Mesothelial cell of epicardium (in vitro differentiated cells): ENCODE measurements at places on chromosomes 5 and 9. TPM values are rescaled to one million over a fixed set of nuclear protein-coding genes. Genes with fewer than 3 reads are reported as not detected.
A peak's percentile ranks its signal among the peaks of the same experiment; 100 is the strongest.

The SLC9A3 gene
- 1.9 to 2.4 TPM (median 2.3 TPM) in 3 replicates for total RNA-seq

DNA sequence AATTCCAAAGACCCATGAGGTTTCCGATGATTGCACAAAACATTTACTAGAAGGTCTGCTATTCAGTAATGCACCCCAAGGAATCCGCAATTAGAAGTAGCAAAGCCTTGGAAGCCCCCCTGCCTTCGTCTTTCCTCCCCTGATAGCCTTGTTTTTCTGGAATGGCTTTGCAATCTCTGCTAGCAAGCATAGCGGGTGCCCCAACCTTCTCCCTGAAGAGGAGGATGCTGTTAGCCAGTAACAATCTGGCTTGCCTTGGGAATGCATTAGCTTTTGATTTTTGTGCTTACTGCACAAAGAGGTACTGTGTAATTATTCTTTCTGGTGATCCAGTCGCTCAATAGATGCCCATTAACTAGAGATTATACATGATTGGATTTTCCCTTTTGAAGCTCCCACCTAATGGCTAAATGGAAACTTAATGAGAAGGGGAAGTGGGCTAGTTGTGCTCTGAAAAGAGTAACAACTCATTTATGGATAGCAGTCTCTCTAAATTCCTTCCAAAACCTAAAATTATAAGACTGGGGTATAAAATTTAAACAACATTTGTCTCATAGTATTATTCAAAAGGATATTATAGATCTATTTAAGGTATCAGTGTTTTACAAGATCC, 91.6 kb downstream of the FBXW11 start:
- no peak for DNase-seq

DNA sequence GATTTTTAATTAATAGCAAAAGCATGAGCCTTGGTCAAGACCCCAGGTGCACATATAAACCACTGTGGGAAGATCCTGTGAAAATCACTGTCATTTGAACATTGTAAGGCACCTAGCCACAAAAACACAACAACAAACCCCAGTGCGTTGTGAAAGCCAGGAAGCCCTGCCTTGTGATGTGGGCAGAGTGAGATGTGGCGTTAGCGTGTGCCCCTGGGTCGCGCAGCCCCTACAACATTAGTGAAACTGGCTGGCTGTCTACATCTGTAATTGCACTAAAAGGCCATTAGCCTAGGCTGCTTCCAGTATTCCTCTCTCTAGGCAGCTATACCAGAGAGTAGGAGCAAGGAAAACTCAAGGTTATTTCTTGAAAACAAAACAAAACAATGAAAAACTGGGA, 21.1 kb upstream of the PDZD2 start:
- DNase-seq = no peak

- DNase-seq = no peak
Measured at GRCh38 chr9:75483636-75484035, 395.3 kb downstream of the OSTF1 start.

DNA sequence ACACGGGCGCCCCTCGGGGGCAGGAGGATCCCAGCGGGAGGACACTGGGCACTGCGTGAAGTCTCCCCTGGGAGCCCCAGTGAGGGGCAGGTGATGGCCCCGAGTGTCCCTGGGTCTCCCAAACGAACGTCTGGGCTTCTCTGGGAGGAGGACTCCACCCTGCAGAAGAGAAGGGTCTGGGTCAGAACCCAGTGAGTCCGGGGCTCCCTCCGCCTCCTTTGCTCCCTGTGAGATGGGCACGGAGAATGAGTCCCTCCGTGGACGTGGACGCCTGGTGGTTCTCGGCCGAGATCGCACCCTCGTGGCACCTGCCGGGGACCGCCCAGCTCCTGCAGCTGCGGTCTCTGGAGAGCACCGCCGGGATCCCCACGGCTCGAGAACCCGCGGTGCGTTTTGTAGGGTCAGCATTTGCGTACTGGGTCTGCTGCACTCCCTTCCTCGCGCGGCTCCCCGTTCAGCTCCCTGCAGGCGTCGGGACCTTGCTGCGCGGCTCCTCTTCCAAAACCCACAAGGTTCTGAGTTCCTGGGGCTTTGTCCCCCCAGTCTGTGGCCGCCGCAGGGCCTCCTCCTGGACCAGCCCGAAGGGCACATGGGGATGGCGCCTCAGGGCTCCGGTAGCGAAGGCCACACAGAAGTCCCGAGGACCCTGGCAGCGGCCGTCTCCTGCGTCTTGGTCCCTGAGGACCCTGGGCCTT, 10.2 kb upstream of the CEP72 start:
- DNase-seq = peak; percentile 29

GRCh38 chr5:73442231-73442811, 6.3 kb downstream of the FOXD1 start:
- DNase-seq = no peak

GRCh38 chr5:135110785-135111596, 77.0 kb upstream of the PITX1 start:
- DNase-seq = no peak

DNA sequence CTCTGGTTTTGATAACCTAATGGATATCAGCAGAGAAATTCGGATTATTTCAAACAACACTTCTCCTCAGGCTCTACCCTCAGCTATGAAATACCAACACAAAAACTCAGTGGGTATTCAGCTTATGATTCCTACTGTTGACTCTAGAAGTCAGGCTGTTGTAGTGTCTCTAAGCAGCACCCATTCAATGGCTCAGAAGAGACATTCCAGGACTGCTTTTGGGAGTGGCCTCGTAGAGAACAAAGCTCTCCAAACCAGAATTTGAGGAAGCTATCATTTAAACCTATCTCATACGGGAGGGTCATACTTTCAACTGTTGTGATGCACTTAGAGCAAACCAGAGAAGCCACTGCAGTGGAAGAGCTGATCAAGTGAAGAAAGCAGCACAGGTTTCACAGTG, 34.1 kb downstream of the ETF1 start:
- no peak for DNase-seq

The TOR1A gene
- total RNA-seq = 33.7 to 34.8 TPM (median 33.8 TPM) in 3 replicates

DNA sequence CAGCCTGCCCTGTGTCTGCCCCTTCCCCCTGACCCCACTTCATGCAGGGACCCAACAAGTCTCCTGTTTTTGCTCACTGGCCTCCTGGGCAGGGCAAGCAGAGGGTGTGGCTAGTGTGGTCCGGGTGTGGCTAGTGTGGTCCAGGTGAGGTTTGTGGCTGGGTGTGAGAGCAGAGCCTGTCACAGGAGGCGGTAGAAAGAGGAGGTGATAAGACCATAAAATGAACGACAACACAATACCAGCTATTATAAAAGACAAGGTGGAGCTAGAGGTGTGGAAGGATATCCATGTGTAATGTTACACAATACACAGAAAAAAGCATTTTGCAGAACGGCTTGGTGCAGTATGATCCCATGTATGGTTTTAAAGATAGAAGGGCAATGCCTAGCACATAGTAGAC, 23.3 kb downstream of the SPRY4 start:
- no peak for DNase-seq

The FEM1C gene
- total RNA-seq = 15.2 to 15.9 TPM (median 15.5 TPM) in 3 replicates

GRCh38 chr9:96852676-96853075, 1.6 kb downstream of the ZNF782 start:
- no peak for DNase-seq

DNA sequence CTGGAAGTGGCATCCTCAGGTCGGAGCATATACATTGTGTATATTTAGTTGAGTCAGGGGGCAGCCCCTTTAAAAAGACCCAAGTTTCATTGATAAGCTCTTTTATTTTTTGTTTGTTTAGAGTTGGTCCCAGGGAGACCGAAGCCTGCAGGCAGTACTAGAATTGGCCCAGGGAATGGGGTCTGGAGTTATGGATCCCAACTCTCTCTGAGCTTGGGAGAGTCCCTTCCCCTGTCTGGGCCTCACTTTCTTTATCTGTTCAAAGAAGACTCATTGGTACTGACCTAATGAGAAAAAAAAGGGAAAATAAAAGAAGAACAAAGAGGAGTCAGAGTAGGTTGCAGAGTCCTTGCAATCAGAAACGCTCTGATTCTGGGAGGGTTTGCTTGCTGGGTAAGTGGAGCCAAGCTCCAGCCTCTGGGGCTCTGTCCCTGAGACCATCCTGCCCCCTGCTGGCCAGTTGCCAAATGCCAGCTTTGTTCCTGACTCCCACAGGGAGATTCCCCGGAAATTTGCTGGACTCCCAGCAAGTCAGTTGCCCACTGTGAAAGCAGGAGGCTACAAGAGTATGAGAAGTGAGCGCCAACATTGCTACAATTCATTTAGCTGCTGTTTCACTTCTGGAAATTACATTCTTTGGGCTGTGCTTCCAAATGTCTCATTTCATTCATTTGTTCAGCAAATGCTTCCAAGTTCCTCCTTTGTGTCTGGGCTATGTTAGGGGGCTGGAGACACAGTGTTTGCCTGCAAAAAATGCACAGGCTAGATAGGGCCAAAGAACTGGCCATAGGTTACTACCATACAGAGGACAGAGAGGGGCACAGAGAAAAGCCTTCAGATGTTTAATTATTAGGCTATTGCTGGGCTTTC, 156.2 kb downstream of the MELK start:
- peak; percentile 75 for DNase-seq

The SLC2A8 gene
- total RNA-seq = 30.9 to 36.0 TPM (median 32.7 TPM) in 3 replicates

The REXO4 gene
- 26.1 to 28.2 TPM (median 27.0 TPM) in 3 replicates for total RNA-seq

The IL33 gene
- total RNA-seq = 4.2 to 5.4 TPM (median 4.7 TPM) in 3 replicates

DNA sequence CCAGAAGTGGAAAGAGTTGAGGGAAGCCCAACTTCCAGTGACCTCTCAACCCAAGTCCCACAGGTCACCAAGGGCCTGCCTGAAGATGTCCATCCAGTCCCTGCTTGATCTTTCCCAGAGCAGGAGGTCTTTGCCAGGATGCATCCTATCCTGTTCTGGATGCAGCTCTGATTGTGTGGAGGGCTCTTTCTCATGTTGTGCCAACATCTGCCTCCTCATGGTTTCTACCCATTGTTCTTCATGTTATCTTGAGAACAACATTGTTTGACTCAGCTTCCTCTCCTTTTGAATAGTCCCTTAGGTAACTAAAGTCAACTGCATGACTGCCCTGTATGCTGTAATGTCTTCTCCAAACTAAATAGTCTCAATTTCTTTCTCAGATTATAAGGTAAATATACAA, 169.3 kb downstream of the CCDC192 start:
- DNase-seq = no peak

The PPIC gene
- 44.8 to 50.0 TPM (median 44.9 TPM) in 3 replicates for total RNA-seq

The ZBTB43 gene
- total RNA-seq = 20.1 to 21.4 TPM (median 21.4 TPM) in 3 replicates

DNA sequence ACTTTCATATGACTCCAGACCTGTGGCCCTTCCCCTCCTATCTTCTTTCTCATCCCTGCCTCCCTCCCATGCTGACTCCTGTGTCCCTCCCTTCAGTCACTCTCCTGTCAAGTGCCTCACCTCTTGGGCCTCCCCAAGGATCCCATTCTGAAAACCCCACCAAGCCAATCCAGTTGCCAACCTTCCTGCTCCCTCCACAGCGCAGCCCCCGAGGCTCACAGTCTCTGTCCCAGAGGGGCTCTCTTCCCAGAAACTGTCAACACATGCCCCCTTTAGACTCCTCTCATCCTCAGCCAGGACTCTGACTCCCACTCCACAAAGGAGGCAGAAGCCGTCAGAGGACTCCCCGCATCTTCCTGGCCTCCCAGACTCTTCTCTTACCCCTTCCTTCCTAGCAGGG, 30.8 kb downstream of the ACSL6 start:
- DNase-seq = no peak

GRCh38 chr5:173324115-173325001, 3.9 kb downstream of the STC2 start:
- DNase-seq = no peak
